ENCODE measurements at places on chromosomes 16 and 17. TPM values are rescaled to one million over a fixed set of nuclear protein-coding genes. Genes with fewer than 3 reads are reported as not detected.

GRCh38 chr17:69696650-69697049, 282.2 kb downstream of the MAP2K6 start:
- H3K4me3 ChIP-seq = no peak overlapping the region
- DNase-seq = no peak
- H3K27ac ChIP-seq = no peak overlapping the region
- no peaks in the 10 kb centered on the region for H3K4me1 ChIP-seq

Gene FLCN
- total RNA-seq = 34.6 TPM

DNA sequence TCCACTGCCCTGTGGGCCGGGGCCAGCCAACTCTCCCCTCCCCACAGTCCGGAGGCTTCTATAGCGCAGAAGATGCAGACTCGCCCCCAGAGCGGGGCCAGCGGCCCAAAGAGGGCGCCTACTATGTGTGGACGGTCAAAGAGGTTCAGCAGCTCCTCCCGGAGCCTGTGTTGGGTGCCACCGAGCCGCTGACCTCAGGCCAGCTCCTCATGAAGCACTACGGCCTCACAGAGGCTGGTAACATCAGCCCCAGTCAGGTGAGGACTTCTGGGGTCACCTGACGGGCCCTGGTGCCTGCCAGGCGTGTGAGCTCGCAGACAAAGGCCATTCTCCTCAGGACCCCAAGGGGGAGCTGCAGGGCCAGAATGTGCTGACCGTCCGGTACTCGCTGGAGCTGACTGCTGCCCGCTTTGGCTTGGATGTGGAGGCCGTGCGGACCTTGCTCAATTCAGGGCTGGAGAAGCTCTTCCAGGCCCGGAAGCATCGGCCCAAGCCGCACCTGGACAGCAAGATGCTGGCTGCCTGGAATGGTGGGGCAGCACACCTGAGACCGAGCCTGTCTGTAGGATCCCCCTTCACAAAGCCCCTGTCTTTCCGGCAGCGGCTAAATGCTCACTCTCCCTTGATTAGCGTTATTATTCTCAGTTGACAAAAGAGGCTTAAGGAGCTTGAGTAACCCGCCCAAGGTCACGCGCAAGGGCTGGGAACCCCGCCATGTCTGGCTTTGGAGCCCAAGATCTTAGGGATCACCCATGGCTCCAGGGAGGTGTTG, 3.9 kb downstream of the SPATA20 start:
- DNase-seq = peak; percentile 90
- peaks cover 3% of the 10 kb centered on the region for H3K4me1 ChIP-seq
- H3K27ac ChIP-seq = no peak overlapping the region
- no peaks in the 10 kb centered on the region for H3K27me3 ChIP-seq
- no peak overlapping the region for H3K4me3 ChIP-seq
- H3K36me3 ChIP-seq = no peaks in the 10 kb centered on the region

Gene NT5M
- 8.7 TPM for total RNA-seq

- no peaks in the 10 kb centered on the region for H3K4me1 ChIP-seq
- H3K4me3 ChIP-seq = no peak overlapping the region
- 0 out of 2 replicates have a peak, but pooled peaks cover 3% of the 10 kb centered on the region for H3K27me3 ChIP-seq
- H3K36me3 ChIP-seq = no peaks in the 10 kb centered on the region
These were observed 16.2 kb downstream of the BEAN1 start for GRCh38 chr16:66443269-66443652.

DNA sequence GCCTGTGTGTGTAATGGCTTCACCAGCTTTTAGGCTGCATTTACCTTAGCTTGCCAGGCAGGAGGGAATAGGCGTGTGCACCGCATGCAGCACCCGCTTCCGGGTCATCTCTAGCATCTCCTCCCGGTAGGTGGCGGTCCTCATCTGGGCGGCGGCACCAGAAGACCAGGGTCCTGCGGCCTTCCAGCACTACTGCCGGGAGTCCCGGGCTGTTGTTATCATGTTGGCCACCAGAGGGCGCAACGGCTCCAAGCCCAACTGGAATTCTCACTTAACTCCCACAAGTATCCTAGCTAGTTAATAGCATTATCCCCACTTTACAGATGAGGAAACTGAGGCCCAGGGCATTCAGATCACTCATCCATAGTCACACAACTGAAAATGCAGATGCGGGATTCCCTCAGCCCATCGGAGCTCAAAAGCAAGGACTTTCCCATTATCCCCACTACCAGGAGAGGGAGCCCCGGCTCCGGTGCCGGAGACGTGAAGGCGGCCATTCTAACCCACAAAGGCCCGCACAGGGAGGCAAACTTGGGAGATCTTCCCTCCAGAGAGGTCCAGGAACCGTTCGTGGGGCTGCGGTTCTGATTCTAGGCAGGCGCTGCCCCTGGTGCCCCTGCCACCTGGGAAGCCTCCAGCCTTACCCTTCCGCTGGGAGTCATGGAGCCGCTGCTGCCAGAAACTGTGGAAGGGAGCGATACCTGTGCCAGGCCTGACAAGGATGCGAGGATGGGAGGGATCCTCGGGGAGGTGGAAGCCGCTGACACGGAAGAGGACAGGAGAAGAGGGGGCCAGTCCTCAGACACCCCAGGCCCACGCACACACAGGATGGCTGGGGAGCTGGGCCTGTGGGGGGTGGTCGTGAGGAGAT, 23.9 kb downstream of the LGALS9 start:
- no peak overlapping the region for H3K27ac ChIP-seq
- no peaks in the 10 kb centered on the region for H3K27me3 ChIP-seq
- no peak overlapping the region for H3K4me3 ChIP-seq
- no peaks in the 10 kb centered on the region for H3K36me3 ChIP-seq

Gene MAP2K6
- 42.2 TPM for total RNA-seq

DNA sequence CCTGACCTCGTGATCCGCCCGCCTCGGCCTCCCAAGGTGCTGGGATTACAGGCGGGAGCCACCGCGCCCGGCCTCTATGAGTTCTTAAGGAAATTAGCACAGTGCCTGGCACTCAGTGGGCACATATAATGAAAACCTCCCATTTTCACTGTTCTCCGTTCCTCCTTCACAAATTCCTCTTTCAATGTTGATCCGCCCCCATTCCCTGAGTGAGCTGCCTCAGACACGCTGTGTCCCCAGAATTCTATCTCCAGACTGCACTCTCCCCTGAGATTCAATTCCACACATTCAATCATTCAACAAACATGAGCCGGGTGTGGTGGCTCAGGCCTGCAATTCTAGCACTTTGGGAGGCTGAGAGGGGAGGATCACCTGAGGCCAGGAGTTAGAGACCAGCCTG, 7.0 kb downstream of the P2RX1 start:
- H3K4me3 ChIP-seq = no peak overlapping the region
- no peaks in the 10 kb centered on the region for H3K27me3 ChIP-seq
- H3K36me3 ChIP-seq = no peaks in the 10 kb centered on the region
- no peak overlapping the region for H3K27ac ChIP-seq
- H3K4me1 ChIP-seq = peaks cover 13% of the 10 kb centered on the region
- DNase-seq = no peak

All from H1 (cell line).